ENCODE measurements at places on chromosomes 13 and 19.
A peak's percentile ranks its signal among the peaks of the same experiment; 100 is the strongest.

GRCh38 chr13:97005625-97006262, 11.5 kb upstream of the OXGR1 start:
- no peak for DNase-seq

- no peak for DNase-seq
These were observed 33.6 kb downstream of the MTMR6 start for GRCh38 chr13:25253702-25254101.

- DNase-seq: no peak
These were observed 29.3 kb upstream of the MYCBP2 start for GRCh38 chr13:77356155-77356554.

GRCh38 chr19:42253245-42254088, 1.5 kb downstream of the ERF start:
- DNase-seq: peak; percentile 59

- no peak for DNase-seq
These were observed 412.1 kb downstream of the KLF12 start for GRCh38 chr13:73722120-73722519.

DNA sequence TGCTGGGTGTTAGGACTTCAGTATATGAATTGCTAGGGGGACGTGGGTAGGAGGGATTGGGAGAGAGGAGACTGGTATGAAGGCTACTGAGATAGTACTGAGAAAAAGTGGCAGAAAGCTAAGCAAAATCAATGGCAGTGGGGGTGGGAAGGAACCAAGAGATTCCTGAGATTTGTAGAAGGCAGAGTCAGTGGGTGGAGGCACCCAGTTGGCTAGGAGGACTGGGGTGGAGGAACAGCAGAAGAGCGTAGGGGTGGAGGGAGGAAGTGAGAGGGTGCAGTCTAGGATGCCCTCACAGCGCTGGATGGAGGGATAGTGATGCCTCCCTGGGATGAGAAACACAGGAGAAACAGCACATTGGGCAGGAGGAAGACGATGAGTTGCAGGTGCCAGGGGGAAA, 5.6 kb upstream of the MEDAG start:
- no peak for DNase-seq

DNA sequence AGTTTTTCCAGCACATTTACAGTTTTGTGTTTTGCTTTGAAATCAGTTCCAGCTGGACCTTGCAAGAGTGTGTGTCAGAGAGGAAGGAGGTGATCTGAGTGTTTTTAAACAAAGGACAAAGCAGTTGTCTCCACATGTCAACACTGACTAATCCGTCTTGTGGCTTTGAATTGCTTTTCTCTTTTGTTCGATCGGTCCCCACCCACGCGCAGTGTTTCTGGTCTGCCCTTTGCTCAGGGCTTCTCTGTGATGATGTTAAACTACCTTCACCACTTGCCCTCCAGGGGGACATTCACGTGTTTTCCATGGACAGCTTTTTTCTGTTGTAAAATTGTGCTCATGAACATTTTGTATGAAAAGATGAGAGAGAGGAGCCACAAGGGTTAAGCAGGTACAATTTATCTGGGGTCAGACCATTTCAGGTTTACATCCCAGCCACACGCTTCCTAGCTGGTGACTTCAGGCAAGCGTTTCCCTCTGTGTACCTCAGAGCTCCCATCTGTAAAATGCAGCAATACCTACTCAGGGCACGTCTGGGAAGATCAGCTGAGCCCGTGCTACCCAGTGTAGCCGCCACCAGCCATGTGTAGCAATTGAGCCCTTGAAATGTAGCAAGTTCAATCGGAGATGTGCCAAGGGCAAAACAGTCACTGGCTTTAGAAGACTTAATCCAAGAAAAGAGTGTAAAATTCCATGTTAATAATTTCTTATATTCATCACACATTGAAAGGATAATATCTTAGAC, 13.5 kb upstream of the PLA2G4C start:
- DNase-seq: no peak

- no peak for DNase-seq
These were observed 70.7 kb downstream of the SPACA7 start for GRCh38 chr13:112446867-112447266.

- no peak for DNase-seq
These were observed 13.7 kb downstream of the PTH2 start for GRCh38 chr19:49409441-49410029.

- no peak for DNase-seq
These were observed 289.8 kb downstream of the MTUS2 start for GRCh38 chr13:29109987-29110386.

DNA sequence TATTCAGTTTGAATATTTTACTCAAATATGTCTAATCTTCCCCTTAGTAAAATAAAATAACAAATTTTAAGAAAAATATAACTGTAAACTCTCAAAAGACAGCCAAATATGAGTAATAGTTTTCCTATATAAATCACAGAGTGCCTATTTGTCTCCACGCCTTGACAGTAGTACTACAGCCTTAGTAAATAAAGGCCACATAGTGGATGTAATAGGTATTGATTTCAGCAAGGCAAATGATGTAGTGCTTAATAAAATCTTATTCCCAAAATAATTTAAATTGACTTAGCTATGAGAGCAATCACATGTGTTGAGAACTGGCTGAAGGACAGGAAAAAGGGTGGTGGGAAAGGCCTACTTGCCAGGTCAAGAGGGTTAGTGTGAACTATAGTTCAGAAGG, 747.2 kb downstream of the OLFM4 start:
- DNase-seq: no peak

DNA sequence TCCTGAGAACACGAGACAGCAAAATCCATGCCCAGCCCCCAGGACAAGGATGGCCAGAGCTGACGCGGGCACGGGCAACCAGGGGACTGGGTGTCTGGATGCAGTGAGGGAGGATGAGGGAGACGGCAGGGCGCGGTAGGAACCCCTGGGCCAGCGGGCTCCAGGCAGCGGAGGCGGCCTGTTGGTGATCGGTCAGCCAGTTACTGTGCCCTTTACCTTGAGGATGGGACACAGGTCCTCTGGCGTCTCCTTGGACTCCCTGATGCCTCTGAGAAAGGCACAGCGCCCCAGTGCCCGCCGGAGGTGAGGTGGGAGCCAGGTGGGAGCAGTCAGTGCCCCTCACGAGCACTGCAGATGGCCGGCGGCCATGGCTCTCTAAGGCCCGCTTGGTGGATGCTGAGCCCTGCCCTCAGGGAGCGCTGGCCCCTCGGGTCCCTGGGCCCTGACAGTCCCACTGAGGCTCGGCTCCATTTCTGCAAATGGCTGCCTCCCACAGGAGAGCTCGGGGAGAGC, 31.2 kb downstream of the C13orf46 start:
- DNase-seq: no peak

Data from C1 segment of cervical spinal cord (tissue), 14 donors.